NCI-H524 (cell line): ENCODE measurements at places on chromosomes 5 and 9.

GRCh38 chr5:138504799-138505198, 38.2 kb downstream of the ETF1 start:
- DNase-seq, result no peak

- DNase-seq, result no peak
Measured at GRCh38 chr5:128777052-128777451, 188.2 kb upstream of the SLC27A6 start.

DNA sequence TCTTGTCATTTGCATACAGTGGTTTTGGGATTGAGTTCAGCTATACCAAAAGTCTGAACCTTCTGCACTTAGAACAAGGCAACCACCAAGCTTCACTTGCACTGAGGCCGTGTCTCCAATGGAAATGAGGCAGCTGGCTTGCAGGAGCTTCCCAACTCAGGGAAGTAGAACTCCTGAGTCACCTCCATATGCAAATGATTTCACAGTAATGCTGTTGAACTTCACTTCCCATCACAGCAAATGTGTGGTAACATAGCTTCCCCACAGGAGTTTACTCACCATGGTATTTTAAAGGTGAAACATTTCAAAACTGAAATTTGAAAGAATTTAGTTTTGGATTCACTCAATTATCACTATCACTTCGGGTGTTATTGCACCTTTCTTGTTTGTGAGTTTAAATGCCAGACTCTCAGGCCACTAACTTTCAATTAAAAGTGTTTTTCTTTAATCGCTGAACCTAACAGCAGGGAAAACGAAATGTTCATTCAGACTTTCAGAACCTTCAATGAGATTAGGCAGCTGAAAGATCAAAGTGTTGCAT, 9.0 kb downstream of the CD274 start:
- no peak for DNase-seq

GRCh38 chr5:160802592-160802991, 49.4 kb downstream of the ATP10B start:
- DNase-seq, result peak; percentile 14

GRCh38 chr9:136243631-136244030, 2.0 kb downstream of the QSOX2 start:
- no peak for DNase-seq
